Suppressor macrophage (primary cell): ENCODE measurements at places on chromosomes 11 and 22.

DNA sequence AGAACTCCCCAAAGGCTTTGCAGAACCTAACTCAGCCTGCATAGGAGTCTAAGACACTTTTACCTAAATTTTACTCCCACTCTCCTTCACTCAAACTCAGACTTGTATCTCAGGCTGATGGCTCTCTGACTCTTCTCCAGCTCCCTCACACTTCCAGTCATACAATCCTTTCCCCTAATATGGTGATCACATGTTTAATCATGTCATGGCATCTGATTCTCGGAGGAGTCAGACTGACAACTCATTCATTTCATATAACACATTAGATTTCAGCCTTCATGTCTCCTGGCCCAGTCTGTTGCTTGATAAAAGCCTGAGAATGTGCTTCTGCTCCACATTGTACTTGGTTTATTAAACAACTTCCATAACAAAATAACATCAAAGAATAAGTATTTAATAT is 1503.9 kb upstream of the TENM4 start:
- no peak for DNase-seq

- DNase-seq = no peak
Observed at GRCh38 chr11:89119426-89119825, 53.6 kb upstream of the GRM5 start.

- DNase-seq = no peak
Observed at GRCh38 chr11:126673319-126673718, 317.8 kb downstream of the ST3GAL4 start.

GRCh38 chr11:11856638-11857037 is 14.9 kb downstream of the USP47 start:
- peak; percentile 10 for DNase-seq

- DNase-seq = no peak
Observed at GRCh38 chr22:45516923-45517675, 14.4 kb downstream of the FBLN1 start.

GRCh38 chr22:20550057-20550817 is 42.8 kb downstream of the MED15 start:
- no peak for DNase-seq

DNA sequence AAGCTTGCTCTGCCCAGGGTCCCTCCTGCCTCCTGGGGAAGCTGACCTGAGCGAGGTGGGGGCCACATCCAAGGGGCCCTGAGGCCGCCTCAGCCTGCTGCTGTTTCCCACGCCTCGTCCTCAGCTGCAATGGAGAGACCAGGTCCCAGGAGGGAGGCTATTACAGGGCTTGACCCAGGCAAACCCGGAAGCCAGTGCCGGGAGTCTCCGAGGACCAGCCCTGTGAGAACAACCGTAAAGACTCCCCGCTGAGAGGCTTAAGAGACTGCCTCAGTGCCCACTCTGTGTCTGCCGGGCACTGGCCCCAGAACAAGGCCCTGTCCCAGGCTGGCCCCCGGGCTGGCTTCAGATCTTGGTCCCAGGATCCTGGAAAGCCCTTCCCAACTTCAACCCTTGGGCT is 124.3 kb upstream of the FGF3 start:
- no peak for DNase-seq

DNA sequence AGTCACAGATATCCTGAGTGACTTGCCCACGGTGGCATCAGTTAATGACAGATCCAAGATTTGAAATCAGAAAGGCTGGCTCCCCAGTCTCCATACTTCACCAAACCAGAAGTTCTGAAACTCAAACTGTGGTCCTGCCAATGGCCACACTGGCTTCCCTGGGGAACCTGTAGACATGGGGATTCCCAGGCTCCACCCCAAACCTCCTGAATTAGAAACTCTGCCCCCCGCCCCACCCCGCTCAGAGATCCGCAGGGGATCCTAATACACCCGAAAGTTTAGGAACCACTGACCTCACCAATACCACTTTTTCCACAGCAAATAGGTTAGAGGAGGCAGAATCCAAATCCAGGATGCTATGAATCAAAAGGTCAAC is 15.3 kb downstream of the RTN4RL2 start:
- DNase-seq = no peak

DNA sequence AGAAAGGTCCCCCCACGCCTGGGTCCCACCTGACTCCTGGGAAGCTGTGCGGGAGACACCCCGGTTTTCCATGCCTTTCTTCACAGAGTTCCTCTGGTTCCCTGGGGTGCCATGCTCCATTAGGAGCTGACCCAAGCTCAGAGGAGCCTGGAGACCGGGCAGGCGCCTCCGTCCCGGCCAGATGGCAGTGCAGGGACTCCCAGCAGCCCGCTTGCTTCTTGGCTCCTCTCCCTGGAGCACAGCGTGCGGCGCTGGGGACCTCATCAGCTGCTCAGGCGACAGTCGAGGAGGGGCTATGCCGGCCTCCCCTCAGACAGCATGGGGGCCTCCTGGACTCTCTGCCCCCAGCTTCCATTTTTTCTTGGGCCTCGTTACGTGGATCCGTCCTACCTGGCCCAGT is 13.1 kb upstream of the TTLL12 start:
- DNase-seq = no peak

DNA sequence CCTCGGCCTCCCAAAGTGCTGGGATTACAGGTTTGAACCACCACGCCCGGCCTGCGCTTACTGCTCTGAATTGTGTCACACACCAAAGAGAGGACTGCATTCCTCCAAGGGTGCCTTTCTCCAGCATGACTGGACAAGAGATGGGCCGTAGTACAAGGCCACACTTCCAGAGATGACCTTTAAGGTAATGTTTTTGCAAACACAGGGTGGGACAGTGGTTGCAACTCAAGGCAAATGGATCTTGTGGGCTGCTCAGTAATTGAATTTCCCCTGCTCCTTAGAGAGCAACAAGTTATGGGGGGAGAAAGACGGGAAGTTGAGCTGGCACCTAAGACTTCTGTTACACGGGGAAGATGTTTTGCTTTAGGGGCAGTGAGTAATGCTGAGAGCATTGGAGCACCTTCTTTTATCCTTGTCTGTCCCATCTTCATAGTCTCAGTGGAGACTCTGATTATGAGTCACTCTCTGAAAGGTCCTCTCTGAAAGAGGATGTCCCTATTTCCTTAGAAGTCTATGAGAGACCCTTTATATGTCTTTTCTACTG is 66.3 kb downstream of the C11orf91 start:
- DNase-seq = no peak

GRCh38 chr11:114783805-114784204 is 105.5 kb downstream of the NXPE2 start:
- DNase-seq = no peak

GRCh38 chr22:25900880-25901279 is 158.9 kb downstream of the MYO18B start:
- DNase-seq = no peak

GRCh38 chr11:46686886-46687795 is 13.3 kb downstream of the ARHGAP1 start:
- no peak for DNase-seq

GRCh38 chr11:6824136-6824823 is 21.2 kb upstream of the OR10A5 start:
- no peak for DNase-seq

GRCh38 chr22:20013382-20013871 is 3.2 kb downstream of the ARVCF start:
- peak; percentile 54 for DNase-seq

- DNase-seq = no peak
Observed at GRCh38 chr22:47421846-47422245, 659.4 kb downstream of the TBC1D22A start.

DNA sequence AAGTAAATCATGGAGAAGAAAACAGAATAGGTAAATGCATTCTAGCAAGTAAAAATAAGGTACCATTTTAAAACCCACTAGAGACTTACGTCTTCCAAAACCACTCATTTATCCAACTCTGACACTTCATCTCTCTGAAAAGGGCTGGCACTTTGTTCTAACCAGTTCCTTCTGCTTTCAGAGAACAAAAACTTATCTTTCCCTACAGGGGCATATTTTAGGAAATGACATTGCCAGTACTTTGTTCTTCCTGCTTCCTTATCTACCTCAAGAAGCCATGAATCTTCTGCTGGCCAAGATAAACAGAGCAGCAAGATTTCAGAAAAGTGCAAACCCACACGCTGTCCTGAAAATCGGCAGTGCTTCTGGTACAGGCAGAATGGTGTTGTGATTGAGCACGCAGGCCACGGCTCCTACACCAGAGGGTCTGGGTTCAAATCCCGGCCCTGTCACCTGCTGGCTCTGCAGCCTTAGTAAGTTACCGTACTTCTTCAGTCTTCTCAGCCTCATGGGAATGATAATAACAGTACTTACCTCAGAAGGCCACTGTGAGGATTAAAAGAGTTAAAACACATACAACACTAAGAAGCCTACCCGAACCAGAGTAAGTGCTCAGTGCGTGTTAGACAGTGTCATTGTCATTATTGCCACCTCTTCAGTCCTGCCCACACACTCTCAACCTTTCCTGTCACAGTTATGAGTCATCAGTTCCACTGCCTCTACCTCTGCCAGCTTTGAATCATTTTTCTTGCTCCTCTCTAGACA is 11.0 kb downstream of the MPZL3 start:
- peak; percentile 55 for DNase-seq

DNA sequence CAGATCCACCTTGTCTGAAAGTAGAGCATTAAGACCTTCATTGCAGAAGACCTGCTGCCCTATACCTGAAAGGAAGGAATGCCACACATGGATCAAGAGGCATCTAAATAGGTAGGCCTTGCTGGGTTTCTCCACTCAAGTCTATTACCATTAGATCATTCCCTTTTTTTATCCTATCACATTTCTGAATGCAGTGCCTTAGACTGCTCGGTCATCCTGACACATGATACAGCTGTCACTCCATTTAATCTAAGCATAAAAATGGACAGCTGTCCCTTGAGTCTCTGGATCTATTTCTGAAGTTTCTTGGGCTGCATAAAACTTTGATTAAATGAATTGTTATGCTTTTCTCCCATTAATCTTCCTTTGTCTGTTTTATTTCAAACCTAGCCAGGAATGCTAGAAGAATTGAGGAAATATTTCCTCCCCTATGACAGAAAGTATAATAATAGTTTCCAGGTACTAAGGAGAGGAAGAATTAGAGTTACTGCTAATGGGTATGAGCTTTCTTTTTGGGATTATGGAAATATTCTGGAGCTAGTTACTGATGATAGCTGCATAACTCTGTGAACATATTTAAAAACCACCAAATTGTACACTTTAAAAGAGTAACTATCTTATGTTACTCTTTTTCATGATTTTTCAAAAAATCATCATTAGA is 88.0 kb downstream of the DLG2 start:
- no peak for DNase-seq

DNA sequence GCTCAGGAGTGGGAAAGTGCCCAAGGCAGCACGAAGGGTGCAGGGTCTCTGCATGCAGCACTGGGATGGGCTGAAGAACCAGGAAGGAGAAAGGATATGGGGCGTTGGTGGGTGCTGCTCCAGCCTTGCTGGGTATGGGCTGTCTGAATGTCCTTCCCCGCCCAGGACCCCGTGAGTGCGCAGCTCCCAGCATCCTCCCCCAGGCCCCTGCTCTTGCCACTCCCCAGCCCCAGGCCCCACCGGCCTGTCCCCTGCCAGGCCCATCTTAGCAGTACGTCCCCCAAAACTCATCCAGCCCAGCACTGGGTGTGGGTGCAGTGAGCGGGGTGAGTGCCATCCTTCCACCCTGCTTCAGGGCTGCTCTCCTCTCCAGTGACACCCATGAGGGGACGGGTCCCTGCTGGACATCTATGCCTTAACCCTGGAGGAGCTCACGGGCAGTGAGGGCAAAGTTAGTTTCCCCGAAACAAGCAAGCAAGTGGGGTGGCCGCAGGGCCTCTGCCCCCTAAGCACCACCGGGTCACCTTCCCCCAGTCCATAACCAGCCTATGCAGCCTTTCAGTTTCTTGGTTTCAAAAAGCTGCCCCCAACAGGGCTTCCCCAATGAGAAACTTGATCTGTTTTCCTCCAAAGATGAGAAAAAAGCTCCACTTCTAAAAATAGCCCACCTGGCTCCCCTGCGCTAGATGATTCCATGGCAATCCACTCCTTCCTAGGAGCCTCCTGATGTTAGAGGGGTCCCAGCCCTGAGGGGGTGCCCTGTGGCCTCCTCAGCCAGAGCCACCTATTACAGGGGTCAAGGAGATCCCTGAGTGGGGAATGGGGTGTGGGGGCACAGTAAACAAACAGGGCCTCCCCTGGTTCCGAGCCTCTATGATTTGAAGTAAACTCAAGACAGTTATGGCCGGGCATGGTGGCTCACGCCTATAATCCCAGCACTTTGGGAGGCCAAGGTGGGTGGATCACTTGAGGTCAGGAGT is 103.8 kb downstream of the MORC2 start:
- no peak for DNase-seq

- DNase-seq = peak; percentile 87
Observed at GRCh38 chr22:49930596-49931412, 12.4 kb downstream of the CRELD2 start.

DNA sequence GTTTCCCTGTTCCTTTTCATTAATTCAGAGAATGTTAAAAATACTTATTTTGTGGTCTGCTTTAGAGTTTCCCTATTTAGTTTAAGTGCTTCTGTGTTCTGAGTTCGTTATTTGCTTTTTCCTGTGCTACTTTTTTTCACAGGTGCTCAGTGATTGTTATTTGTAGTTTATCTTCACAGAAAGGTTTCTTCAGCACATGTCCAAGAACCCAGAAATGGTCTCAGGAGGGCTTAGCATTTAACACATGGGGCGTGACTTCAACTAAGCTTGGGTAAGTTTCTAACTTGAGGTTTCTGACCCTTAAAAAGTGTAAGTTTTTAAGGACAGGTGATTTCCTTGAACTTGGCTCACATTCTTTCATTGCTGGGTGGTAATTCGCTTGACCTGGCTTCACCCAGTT is 157.3 kb downstream of the AASDHPPT start:
- no peak for DNase-seq

DNA sequence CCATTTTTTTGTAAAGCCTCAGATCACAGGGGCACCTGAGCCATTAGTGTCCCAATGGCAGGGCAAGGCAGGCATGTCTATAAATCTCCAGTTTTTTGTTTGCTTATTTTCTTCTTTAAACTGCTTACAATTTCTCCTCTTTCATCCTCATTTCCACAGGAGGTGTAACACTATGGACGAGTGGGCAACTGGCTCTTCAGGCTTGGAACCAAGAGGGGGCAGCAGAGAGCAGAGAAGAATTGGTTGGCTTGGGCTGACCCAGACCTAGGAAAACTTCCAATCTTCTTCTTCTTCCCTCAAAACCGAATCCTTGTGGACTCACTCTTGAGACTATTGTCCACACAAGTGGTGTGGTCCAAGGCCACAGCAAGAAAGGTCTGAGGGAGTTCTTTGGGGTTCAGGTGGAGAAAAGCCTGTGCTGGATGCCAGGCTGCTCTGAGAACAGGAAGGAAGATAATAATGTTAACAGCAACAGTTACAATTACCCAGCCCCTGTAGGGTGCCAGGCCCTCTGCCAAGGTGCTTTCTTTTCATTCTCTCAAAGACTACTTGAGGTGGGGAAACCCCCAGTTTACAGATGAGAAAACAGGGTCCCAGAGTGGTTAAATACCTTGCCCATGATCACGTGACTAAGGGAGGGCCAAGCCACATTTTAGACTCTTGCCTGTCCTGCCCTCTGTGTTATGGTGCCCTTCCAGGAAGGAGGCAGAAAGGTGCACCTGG is 70.7 kb upstream of the E2F8 start:
- DNase-seq = peak; percentile 75

- no peak for DNase-seq
Observed at GRCh38 chr11:70088735-70089250, 10.7 kb downstream of the ANO1 start.

GRCh38 chr11:31655483-31655882 is 145.9 kb downstream of the ELP4 start:
- no peak for DNase-seq
